ENCODE measurements at places on chromosomes 12 and 14. TPM values are rescaled to one million over a fixed set of nuclear protein-coding genes. Genes with fewer than 3 reads are reported as not detected.

DNA sequence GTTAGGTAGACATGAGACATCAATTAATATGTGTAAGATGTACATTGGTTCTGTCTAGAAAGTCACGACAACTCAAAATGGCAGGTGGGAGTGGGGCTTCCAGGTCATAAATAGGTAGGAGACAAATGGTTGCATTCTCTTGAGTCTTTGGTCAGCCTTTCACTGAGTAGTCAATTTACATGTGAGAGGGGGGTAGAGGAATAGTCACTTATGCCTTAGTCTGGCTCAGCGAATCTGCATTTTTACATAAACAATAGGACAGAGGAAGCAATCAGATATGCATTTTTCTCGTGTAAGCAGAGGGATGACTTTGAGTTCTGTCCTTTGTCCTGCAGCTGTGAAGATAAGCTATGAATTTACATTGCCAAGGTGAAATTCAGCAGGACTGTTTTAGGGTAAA, 27.8 kb upstream of the UNC79 start:
- DNase-seq, result no peak

DNA sequence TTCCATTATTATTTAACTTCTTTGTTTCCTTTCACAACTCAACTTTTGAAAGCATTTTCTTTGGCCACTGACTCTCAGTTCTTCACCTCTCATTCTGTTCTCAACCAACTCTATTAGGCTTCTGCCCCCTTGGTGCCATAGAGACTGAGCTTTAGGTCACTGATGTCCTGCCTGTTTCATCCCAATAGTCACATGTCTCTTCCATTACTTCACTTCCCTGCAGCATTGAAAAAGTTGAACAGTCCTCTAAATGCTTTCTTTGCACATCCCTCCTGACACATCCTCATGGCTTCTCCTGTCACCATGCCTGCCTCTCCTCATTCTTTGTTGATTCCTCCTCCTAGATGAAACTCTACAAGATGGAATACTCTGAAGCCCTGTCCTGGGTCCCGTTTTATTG, 2.7 kb downstream of the CLEC12A start:
- DNase-seq, result no peak

Gene SYT10
- total RNA-seq, result not detected

GRCh38 chr12:3213188-3213587, 136.0 kb downstream of the TSPAN9 start:
- no peak for DNase-seq

Gene GYS2
- total RNA-seq, result not detected

Gene SLC35F4
- not detected for total RNA-seq

Gene KIF26A
- total RNA-seq, result 12.7 TPM

DNA sequence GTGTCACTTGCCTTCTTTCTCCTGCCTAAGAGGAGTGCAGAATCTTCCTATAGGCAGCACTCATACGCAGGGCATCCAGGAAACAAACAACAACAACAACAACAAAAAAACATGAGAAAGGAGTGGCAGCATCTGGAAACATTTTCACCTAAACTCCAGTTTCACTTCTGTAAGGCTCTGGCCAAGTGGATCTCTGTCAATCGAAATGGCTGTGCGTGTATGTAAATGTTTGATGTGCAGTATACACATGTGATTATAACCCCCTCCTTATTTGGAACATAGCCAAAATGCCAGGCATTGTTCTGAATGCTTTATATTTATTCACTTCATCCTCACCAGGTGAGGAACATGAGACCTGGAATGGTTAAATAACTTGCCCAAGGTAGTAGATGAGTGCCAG, 76.8 kb downstream of the COX16 start:
- no peak for DNase-seq

- no peak for DNase-seq
These were observed 14.0 kb downstream of the TAMALIN start for GRCh38 chr12:52020539-52021336.

GRCh38 chr14:29042551-29042950, 276.0 kb downstream of the FOXG1 start:
- no peak for DNase-seq

DNA sequence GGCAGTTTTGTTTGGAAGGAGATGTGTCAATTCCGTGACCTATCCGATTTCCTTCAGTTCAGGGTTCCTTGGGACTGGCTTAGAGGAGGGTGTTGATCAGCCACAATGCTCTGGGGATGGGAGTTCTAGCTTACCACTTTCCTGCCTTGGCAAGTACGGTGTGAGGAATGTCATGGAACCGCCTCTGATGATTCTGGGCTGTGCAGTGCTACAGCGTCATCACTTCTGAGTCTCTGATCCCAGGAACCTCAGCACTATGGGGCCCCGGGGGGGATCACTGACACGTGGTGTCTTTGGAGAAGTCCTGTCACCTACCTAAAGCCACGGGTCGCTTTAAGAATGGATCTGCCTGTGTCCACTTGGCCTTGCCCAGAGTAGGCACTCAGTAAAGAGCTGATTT, 271.5 kb upstream of the FKBP4 start:
- DNase-seq, result no peak

DNA sequence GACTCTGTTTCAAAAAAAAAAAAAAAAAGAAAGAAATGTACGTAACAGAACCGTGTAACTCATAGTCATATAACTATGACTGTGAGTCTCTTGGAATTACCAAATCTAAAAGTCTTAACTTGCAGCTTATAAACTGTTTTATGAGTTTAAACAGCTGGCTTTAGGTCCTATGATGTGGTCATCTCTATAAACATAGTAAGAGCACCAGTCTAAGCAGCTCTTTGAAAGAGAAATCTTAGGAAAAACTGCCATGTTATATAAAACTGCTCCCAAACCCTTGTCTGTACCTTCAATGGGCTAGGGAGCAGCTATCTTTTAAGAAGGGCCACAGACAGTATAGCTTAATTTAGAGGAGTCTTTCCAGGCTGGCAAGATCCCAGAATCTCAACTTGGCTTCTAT, 115.5 kb upstream of the AEBP2 start:
- no peak for DNase-seq

Gene C14orf132
- 4.5 TPM for total RNA-seq
